Activated T-cell treated with anti-CD3 and anti-CD28 coated beads, Interleukin-2, amount 50 U/mL, for 72 hours (primary cell): ENCODE measurements at places on chromosomes 7 and 10. TPM values are rescaled to one million over a fixed set of nuclear protein-coding genes. Genes with fewer than 3 reads are reported as not detected.

DNA sequence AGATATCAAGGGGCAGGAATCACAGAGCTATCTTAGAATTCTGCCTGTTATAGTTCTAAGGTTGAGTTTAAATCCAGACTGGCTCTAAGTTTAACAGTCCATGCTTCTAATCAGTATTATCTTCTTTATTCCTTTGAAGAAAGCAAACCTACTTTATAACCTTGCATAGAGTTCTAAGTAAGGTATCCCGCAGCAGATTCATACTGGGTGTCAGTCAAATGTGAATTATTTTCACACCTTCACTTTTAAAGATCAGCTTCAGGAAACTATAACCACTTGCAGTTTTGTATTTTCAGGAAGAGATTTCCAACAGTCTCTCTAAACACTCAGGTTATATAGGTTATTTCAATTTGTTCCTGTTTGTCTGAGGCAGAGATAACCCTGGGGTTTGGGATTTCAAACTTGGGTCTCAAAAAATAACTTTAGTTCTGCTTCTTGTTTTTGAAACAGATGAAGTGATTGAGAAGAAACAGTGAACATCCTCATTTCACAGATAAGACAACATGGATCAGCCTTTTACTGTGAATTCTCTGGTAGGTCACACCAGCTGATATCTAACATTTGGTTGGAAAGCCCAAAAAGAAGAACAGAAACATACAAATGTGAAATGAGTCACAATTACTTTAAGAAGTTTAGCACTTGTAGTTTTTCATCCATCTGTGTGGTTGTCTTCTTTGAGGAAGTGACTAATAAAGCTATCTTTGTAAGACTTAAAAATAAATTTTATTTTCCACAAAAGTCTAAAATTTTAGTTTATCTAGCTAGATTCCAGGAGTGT is 21.4 kb downstream of the STAMBPL1 start:
- no peak for DNase-seq

DNA sequence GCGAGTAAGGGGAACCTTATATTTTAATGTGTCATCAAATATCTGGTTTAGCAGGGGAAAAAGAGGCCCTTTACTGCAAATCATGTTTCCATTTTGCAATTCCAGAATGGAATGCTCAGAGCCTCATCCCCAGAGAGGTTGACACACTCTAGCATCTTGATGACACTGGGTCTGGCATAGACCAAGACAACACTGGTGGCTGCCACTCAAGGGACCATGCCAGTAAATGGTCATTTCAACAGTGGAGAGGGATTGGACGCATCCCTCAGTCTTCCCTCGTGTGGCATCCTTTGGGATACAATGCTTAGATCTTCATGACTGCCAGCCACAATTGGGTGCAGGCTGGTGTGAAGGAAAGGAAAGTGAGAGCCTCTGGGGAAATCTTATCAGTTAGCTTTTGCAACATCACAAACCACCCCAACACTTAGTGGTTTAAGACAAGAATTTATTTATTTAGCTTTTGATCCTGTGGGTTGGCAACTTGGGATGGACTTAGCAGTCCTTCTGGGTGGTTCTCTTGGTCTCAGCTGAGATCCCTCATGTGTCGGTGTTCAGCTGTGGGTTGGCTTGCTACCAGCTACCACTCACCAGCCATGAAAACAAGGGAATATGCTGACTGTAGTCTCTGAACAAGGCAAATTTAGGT is 21.6 kb downstream of the TACC2 start:
- DNase-seq, result no peak

DNA sequence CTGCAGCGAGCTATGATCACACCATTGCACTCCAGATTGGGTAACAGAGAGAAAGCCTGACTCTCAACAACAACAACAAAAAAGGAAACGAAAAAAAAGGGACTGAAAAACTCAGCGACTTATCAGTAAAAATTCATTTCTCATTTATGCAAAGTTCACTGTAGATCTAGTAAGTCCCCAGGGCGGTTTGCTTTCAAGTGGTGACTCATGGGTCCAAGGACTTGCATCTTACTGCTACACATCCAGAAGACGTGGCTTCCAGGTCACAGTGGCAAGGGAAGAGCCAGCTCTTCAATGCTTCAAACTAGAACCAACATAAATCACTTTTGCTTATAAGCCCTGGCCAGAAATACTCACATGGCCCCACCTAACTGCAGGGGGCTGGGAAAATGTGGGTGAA is 178.3 kb upstream of the AUTS2 start:
- no peak for DNase-seq

- no peak for DNase-seq
These were observed 46.9 kb upstream of the MKRN1 start for GRCh38 chr7:140526214-140526613.

- DNase-seq, result no peak
These were observed 255.1 kb upstream of the MKLN1 start for GRCh38 chr7:131072505-131073091.

- DNase-seq, result no peak
These were observed 27.4 kb downstream of the SFMBT2 start for GRCh38 chr10:7383442-7383841.

DNA sequence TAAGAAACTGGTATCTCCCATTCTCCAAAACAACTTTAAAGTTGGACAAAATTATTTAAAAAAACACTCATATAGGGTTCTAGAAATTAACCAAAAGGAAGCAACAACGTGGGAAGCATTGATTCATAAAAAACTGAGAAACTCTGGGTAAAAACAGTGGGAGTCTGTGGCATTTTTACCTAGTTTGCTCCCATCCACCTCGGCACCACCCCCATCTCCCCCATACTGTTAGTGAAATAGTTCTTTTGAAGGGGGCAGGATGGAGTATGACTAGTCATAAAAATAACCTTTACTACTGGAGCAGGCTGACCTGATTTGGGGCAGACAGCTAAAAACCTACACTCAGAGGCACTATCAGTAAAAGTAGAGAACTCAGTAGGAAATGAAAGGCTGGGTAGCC is 123.2 kb downstream of the AVL9 start:
- no peak for DNase-seq

DNA sequence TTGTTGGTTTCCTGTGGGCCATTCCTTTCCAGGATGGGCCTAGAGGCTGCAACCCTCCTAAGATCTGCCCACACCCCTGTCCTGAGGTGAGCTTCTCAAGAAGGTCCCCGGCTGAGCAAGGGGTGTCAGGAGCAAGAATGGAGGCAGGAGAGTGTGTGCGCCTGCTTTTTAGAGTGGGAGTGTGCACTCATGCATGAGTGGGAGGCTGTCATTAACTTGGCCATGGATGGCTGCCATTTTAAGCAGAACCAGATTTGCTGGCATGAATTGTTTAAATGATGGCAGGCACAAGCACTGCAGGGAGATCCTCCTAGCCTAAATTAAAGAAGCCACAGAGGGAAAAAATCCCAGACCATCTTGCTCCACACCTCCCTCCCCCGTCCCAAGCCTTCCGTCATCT is 2.9 kb upstream of the SGPL1 start:
- DNase-seq, result no peak

GRCh38 chr10:88954458-88955083 is 2.0 kb upstream of the ACTA2 start:
- DNase-seq, result no peak

DNA sequence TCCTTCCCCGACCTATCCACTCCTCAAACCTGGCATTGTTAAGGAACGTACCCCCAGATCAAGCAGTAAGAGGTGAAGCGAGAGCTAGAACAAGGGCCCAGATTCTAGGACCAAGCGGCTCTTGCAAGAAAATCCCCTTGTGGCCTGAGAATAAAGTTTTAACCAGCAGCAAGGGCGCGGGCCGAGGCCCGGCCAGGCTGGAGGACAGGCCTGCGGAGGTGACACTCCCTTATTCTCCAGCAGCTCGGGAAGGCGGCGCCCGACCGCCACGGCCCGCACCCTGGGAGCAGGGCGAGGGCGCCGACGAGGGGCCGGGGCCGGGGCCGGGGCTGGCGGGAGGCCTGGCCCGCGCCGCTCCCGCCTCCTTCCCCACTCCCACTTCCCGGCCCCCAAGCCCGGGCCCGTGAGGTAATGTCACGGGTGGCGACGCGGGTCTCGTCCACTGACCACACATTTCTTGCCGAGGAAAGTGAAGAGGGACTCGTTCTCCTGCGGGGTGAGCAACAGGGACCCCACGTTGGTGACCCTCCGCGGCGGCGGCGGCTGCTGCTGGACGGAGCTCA is 551 bp downstream of the WASL start:
- DNase-seq, result peak; percentile 39

DNA sequence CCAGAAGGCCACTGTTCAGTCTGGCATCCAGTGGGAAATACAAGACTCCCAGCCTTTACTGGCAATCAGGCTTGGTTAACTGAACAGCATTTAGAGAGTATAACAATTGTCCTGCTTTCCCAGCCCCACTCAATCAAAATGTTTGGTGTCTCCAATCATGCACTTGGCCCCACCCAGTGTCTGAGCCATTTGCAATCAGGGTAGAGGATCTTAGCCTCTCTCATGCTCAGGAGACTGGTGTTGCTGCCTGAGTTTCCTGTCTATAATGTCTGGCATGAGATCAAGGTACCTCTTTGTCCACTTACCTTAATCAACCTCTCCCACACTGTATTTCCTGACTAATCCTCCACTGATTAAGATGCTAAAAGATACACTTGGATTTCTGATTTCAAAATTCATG is 290.2 kb upstream of the GHITM start:
- no peak for DNase-seq

- peak; percentile 50 for DNase-seq
These were observed 4.9 kb upstream of the SLC29A3 start for GRCh38 chr10:71314028-71314693.

DNA sequence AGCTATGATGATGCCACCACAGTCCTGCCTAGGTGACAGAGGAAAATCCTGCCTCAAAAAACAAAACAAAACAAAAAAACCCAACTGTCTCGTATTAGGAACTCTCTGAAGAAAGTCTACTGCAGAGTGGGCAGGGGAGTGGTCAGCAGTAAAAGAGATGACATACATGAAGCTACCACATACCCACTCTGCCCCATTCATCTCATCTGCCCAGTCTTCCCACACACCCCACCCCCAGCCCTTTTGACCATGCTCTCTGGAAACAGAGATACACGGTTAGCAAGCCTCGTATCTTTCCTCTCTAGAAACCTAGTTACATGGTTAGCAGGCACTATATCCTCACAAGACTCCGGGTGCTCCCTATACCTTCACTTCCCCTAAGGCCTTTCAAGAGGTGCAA is 8.3 kb downstream of the SLC37A3 start:
- DNase-seq, result peak; percentile 38

DNA sequence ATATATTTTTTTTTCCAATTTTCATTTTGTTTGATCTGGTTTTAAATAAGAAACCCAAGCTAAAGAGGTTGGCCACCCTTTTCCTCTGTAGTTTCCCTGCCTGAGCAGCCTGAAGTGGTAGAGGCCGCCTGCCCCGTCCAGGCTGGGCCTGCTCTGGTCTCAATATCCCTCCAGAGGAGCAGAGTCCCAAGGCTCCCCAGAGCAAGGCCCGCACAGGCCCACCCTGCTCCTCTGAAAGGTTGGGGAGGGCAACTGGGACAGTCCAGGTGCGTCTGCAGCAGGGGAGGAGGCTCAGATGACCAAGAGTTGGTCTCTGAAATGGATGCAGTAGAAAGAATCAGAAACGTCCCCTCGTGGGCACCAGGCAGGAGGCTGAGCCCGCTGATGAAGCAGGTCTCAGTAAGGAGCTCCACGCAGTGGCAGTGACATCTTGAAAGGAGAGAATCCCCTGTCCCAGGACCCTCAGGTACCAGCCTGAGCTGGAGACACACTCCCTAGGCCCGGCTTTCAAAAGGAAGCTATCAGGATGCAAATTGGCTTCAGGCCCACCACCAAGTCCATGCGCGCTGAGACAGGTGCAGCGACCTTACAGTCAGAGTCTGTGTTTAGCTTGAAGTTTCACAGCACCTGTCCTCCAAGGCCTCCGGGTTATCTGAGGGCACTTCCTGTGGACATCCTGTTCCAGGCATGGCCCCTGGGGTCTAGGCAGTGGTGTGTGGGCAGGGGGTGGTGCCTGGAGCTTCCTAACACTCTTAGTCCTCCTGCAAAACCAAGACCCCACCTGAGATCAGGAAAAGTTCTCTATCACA is 37.7 kb downstream of the EN2 start:
- DNase-seq, result no peak

DNA sequence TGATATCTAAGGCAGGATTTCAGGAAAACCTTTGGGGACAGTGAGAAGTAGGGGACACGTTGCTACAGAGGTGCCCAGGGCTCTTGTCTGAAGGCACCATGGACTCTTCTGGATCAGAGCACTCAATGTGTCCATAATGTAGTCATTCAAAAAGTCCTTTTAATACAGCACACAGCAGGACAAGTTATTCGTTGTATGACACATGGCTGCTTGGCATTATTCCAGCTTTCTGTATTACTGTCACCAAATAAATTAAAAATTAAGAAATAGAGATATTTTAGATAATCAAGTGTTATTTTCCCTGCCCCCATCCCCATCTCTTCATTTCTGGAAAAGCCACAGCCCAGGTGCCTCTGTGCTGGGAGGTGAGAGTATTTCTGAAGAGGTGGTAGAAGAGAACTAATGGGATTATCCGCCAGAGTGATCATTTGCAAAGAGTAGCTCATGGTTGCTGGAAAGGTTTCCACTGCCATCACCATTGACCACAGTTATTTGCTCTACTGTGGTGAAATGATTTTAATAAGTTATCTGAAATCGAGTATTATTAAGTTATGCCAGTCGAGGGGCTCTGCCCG is 83.0 kb downstream of the CXCL12 start:
- no peak for DNase-seq

GRCh38 chr10:73113551-73113950 is 3.3 kb downstream of the NUDT13 start:
- DNase-seq, result no peak

DNA sequence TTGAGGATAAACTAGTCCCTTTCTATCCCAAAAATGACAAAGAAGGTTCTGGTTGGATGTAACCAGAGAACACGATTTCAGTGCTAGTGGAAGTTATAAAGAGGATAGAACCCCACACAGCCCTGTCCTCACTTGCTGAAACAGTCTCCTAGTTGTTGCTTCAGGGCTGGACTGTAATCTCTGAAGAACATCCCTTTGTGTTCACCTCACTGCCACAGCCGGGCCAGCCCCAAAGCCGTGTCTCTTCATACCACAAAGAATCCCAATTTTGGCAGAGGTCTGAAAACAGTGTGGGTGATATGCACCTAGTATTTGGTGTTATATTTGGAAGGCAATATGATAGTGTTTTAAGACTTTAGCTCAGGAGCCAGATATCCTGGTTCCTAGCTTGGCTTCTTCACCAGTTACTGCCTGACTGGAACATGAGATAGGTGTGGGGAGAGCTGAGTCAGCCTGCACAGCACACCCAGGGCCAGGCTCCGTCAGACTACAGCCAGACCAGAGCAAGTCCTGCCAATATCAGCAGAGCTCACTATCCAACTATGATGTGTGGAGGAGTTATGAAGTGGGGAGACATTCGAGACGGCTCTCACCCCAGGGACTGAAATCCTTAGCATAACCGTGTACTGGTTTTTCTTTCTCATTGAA is 21.2 kb downstream of the CYP3A4 start:
- DNase-seq, result no peak

GRCh38 chr10:103829838-103830465 is 25.4 kb downstream of the SH3PXD2A start:
- DNase-seq, result no peak

Gene PLAC9
- total RNA-seq, result not detected

Gene KCND2
- not detected for total RNA-seq

Gene CEP41
- 33.3 TPM for total RNA-seq

Gene TLX1
- not detected for total RNA-seq

Gene AKR1E2
- 10.0 TPM for total RNA-seq

Gene MSMB
- total RNA-seq, result not detected

Gene AVL9
- 54.9 TPM for total RNA-seq

Gene DLX6
- not detected for total RNA-seq

Gene GBX1
- not detected for total RNA-seq
